GM19239 (cell line): ENCODE measurements at places on chromosomes 3 and 15.

DNA sequence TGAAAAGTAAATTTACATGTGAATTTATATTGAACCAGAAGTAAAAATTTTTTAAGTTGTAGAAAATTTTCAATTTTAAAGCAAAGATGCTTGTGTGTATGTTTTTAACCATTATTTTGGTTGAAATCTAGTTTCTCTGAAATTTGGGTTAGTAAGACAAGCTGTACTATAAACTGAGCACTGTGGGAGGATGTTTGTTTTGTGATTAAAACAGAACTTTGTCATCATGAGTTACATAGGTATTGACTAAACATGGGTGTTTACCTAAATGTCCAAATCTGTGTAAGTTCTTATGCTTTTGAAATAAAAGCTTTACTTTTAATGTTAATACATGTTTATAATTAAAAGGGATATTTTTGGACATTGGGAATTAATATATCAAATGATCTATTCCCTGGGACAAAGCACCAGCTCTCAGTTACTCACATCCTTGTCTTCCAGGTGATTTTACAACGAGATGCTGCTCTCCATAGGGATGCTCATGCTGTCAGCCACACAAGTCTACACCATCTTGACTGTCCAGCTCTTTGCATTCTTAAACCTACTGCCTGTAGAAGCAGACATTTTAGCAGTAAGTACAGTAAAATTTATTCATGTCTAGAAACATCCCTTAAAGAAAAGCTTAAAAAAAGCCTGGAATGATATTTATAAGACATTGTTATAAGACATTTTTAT lies 32.7 kb downstream of the RNF13 start:
- DNase-seq: no peak

GRCh38 chr3:59443618-59444293 lies 393.9 kb upstream of the CFAP20DC start:
- no peak for DNase-seq

DNA sequence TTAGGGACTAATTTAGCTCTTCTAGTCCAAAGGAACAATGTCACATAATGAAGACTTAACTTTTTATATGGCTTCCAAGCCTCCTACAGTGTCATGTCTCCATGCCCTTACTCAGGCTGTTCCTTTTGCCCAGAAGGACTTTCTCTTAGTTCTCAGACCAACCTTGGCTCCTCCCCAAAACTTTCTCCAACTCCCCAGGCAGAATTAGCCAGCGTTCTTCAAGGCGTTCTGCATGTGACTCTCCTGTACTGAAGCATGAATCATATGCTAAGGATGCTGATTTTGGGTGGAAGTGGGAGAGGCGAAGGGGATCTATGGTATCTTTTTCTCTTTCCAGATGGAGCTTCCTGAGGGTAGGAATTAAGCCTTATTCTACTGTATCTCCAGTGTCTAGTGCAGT lies 335.1 kb upstream of the ICE2 start:
- no peak for DNase-seq

DNA sequence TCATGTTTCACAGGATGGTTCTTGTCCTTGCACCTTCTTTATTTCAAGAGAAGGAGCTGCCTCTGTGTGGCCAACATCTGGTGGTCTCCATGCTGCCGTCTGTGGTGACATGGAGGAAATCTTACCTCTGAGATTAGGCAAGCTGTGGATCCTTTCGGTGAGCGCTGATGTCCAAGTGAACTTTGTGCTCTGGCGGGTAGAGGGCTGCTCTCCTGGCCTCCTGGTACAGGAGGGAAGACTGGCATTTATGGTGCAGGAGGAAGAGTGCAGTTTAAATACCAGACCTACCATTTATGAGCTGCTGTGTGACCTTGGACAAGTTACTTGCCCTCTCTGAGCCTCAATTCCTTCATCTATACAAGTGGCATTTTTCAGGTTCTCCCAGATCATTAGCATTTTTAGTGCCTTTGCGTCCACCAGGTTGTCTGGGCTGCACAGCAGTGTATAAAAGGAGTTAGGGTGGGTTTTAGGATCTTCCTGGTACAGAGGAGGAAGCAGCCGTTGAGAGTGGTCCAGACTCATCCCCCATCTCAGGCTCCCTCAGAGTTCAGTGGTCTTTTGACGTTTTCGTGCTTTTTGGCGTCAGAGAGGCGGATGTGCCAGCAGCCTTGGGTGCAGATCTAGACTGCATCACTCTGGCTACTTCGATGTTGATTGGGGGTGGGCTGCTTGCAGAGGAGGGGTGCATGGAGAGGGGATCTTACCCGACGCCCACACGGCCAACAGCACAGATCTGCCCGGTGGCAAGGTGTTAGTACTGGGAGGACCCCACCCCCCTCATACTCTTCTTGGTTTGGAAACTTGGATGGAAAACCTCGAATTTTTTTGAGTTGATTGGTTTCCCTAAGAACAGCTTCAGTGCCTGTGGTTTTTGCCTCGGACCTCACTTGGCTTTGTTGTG lies 162.2 kb downstream of the ITPR1 start:
- no peak for DNase-seq

- DNase-seq: peak; percentile 4
Measured at GRCh38 chr3:143266927-143267326, 147.4 kb downstream of the CHST2 start.

GRCh38 chr3:190001426-190001825 lies 119.3 kb downstream of the P3H2 start:
- DNase-seq: no peak
